ENCODE measurements at places on chromosomes 12 and 14.

GRCh38 chr12:114671443-114672411, 12.2 kb downstream of the TBX3 start:
- no peak for DNase-seq

- no peak for DNase-seq
Measured at GRCh38 chr12:54448344-54448743, 25.1 kb downstream of the GTSF1 start.

DNA sequence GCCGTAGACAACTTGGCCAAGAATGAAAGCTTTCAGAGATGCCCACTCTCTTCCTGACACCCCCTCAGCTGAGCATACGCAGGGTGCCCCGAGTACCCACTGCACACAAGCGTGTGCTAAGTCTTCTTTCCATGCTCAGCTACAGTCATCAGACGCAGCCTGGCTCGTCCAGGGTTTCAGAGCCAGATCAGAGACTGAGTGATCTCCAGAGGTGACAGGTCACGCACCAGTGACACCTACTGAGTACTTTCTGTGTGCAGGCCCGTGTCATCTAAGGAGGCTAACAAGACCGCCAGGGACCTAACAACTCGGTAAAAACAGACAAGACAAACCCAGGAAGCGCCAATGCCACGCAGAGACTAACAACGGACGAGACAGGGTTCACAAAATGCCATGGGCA, 25.1 kb downstream of the STX2 start:
- no peak for DNase-seq

- DNase-seq: no peak
Measured at GRCh38 chr14:64946310-64947045, 3.9 kb upstream of the GPX2 start.

- no peak for DNase-seq
Measured at GRCh38 chr14:103828315-103828967, 18.9 kb downstream of the PPP1R13B start.

All from GDM1 (cell line).